ENCODE measurements at places on chromosomes 1 and 21. TPM values are rescaled to one million over a fixed set of nuclear protein-coding genes. Genes with fewer than 3 reads are reported as not detected.

GRCh38 chr1:193085263-193085662 is 20.0 kb downstream of the GLRX2 start:
- DNase-seq, result no peak

DNA sequence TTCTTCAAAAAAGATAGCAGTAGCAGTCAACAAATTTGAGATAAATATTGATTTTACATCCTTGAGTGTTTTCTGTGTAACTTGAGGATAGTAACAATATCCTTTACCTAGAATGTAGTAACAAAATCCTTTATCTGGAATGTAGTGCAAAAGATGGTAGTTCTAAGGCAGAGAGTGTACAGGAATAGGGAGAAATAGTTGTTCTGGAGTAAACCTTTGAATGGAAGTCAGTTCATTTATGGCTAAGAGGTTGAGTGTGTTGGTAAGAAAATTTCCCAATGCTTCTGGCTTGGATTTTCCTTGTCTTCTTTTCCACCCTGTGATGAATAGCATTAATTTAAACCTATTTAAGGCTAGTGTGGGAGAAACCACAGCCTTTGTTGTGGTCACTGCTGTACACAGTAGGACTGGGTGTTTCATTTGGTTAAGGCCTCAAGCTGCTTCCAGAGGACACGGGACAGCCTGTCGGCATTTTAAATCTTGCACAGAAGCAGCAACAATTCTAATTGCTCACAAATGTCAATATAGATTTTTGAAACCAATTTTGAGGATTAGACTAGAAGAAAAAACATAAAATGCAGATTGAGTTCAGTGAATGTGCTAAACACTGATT is 11.3 kb downstream of the NFIA start:
- no peak for DNase-seq

DNA sequence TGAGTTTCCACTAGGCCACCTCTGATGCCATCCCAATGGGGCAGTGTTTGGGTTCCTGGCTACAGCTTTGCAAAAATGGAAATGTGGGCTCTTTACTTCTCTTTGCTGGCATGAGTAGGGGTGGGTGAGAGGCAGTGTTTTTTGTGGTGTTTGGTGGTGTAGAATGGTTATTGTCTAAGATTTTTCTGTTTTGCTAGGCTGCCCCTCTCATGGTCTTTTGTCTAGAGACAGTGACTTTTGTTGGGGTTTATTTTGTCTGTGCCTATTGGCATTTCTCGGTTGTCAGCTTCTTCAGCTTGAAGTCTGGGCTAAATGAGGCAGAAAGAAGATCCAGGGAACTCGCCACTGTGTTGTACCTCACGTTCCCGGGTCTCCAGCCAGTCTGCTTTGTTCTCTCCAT is 112.1 kb downstream of the CENPF start:
- DNase-seq, result no peak

DNA sequence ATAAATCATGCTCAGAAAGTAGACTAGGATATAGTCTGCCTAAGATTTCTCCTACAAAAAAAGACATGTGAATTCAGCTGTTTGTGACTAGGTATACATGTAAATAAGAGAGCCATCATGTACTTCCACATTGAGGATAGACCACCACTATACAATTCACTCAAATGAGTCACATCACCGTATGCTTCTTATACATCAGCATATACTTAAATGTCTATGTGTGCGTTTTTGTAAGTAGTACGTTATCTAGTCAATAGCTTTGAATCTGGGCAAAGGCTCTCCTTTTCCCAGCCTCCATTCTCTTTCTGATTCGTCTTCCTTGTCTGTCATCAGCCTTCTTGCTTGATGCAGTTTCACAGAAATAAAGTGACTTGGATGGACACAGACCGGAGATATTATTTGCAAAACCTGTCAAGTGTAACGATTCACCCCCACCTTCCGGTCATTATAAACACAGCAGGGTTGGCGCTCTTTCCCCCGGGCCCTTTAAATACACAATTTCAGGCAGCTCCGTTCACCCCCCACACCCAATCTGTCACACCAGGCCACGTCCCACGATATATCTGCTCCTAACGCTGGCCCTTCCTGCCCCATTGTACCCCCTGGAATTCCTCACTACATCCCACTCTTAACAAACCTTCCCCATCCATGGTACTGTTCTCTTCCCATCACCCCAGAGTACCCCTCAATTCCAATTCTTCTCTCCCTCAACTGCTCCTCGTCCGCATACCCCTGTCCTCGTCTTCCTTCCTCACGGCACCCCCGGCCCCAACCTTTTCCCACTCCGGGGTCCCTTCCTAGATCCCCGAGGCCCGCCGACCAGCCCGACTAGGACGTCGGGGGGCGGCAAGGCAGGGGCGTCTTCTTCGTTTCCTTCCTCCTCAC is 636 bp downstream of the VAMP4 start:
- peak; percentile 36 for DNase-seq

GRCh38 chr1:107430540-107431228 is 289.8 kb downstream of the NTNG1 start:
- DNase-seq, result peak; percentile 33

DNA sequence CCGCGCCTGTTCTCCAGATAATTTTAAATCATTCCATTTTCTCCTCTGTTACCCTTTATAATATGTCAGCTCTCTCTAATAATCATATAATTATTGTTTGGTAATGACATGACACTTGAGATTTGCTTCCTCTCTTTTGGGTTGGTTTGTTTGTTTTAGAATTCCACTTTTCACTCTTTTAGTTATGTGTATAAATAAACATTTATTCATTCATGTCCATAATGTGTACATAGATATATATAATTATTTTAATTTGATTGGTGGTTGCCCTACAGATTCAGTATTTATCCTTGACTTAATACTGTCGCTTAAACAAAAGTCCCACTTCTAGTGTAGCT is 93.4 kb upstream of the FMN2 start:
- DNase-seq, result no peak

DNA sequence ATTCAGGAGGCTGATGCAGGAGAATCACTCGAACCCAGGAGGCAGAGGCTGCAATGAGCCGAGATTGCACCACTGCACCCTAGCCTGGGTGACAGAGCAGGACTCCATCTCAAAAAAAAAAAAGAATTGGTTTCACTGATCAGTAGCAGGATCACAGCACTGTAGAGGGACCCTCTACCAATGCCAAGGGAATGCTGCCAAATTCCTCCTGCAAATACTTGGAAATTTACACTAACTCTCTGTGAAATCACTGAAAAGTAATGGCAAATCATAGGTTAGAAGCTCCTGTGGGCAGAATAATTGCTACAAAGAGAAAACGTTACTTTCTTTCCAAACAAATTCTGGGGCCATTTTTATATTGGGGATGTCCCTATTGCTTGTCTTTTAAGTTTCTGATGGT is 6.7 kb upstream of the GPR25 start:
- no peak for DNase-seq

- DNase-seq, result no peak
Measured at GRCh38 chr1:151619489-151620093, 7.7 kb downstream of the SNX27 start.

GRCh38 chr1:222347627-222348026 is 200.3 kb downstream of the HHIPL2 start:
- DNase-seq, result no peak

DNA sequence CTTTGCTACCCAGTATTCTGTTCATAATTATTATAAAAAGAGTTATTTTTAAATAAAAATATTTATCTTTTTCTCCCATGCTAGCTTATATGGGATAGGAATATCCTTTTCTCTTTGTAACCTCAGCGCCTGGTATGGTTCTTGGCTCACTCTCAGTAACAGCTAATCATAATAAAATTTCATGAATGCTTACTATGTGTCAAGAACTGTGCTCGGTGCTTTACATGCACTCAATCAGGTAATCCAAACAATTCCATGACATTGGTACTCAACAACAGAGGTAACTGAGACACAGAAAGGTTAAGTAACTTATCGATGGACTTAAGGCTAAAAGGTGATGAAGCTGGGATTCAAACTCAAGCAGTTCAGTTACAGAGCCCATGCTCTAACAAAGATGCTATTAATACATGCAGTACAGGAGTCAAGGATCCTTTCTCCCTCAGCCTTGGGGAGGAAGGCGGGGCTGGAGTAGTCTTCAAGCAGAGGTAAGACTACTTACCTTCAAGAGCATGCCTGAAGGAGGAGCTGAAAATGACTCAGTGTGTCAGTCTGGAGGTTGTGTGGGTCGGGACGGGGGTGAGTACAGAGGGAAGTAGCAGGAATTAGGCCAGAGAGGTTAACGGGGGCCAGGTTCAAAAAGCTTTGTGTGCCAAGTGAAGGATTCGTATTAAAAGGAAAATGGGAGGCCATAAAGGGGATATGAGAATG is 73.4 kb downstream of the PLPPR5 start:
- no peak for DNase-seq

GRCh38 chr1:54324251-54325140 is 81.7 kb downstream of the SSBP3 start:
- peak; percentile 79 for DNase-seq

GRCh38 chr21:35485364-35485763 is 436.3 kb upstream of the RUNX1 start:
- no peak for DNase-seq

- no peak for DNase-seq
Measured at GRCh38 chr1:175341631-175342429, 149.3 kb upstream of the KIAA0040 start.

DNA sequence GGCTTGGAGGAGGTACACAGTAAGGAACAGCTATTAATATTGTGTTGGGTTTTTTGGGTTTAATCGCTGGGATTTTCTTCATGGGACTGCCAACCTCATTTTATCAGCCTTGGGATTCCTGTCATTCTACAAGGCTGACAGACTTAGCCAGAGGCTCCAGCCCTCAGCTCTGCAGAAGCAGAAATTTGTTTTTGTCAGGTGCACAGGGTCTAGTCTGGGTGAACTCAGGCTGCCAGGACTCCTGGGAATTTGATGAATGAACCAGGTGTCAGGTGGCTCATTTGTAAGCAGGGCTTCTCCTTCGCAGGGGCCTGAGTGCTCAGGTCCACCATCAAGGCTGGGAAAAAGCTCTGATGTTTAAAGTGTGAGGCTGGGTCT is 11.5 kb upstream of the ZNF362 start:
- DNase-seq, result no peak

DNA sequence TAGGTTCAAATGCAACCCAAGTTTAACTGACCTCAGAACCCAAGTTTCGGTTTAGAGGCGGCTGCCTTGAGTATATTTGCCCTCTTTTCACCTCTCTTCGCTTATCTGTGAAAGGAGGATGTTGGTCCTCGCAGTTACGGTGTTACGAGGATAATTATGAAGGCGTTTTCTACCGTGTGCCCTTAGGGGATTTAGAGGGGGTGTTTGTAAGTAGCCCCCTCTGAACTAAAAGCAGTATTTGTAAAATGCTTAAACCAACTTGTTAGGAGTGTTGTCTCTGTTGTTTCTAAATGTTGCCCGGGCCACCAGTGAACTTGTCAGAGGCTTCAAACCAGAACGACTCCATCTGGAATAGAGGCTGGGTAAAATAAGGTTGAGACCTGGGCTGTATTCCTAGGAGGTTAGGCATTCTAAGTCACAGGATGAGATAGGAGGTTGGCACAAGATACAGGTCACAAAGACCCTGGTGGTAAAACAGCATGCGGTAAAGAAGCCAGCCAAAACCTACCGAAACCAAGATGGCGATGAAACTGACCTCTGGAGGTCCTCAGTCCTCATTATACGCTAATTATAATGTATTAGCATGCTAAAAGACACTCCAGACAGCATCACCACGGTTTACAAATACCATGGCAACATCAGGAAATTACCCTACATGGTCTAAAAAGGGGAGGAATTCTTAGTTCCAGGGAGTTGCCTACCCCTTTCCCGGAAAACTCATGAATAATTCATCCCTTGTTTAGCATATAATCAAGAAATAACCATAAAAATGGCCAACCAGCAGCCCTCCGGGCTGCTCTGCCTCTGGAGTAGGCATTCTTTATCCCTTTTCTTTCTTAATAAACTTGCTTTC is 1.0 kb upstream of the PSRC1 start:
- DNase-seq, result no peak

The LORICRIN gene
- polyA plus RNA-seq, result not detected

The SLC2A5 gene
- polyA plus RNA-seq, result 1.6 TPM

The PPM1J gene
- polyA plus RNA-seq, result 2.0 TPM

The TIPRL gene
- polyA plus RNA-seq, result 45.1 TPM

The ZNF593OS gene
- 1.2 TPM for polyA plus RNA-seq

The PRMT6 gene
- polyA plus RNA-seq, result 44.5 TPM

The CASQ2 gene
- polyA plus RNA-seq, result 1.0 TPM

Data from renal pelvis (tissue), 12 donors.